NCI-H187 treated with DMSO at 0.1 percent for 48 hours (cell line): ENCODE measurements at places on chromosomes 4 and X.

DNA sequence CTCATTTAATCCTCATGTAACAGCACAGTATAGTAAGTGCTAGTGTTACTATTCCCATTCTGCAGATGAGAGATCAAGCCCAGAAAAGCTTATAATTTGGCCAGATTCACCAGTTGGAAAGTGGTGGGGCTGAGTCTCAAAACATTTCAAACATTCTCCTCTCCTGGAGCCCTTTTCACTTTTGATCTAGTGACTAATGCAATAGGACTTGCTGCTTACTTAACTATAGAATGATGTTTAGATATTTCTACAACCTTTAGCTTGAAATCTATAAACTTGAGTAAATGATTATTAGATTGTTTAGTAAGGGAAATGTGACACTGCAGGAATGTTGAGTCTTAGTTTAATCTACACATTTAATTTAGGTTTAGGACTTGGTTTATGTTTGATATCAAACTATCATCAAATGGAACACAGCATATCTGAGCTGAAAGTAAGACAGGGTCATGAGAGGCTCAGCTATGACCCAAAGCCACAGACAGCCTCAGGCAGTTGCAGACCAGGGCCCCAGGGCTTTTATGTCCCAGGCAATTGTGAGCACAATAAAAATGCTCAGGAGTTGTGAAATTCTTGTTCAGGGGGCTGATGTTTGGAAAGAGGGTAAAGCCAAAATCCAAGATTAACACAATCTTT is 199.5 kb upstream of the HS3ST1 start:
- DNase-seq, result no peak

- DNase-seq, result no peak
Observed at GRCh38 chr4:142194905-142195304, 558.5 kb downstream of the IL15 start.

DNA sequence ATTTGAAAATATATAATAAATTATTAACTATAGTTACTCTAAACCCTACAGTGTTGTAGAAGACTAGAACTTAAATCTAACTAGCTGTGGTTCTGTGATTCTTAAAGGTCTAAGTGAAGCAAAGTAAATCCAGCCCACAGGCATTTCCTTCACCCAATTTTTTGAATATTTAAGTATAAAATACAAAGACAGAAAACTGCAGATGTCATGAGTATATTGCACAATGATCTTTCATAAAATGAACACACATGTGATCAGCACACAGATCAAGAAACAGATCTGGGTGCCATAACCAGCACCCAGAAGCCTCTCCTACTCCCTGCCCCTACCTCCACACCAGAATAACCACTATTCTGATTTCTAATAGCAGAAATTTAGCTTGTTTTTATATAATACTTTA is 82.9 kb downstream of the CAMK2D start:
- no peak for DNase-seq

DNA sequence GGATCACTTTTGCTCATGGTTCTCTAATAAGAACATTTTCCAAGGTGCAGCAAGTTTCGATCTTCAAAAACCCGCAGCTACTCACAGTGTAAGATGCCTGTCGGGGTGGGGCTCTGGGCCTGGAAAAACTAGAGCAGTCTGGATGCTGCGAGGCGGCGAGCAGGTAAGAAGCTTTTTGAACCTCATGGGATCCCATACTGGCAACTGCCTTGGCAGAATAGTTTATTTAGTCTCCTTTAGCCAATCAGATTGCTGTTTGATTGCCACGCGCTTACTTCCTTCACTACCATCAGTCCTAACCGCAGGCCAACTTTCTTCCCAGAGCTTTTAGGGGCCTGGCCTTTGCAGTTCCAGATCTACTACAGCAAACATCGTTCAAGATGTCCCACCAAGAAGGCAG is 61.3 kb upstream of the MAGEB10 start:
- no peak for DNase-seq
